ENCODE measurements at places on chromosomes 7 and 10.

DNA sequence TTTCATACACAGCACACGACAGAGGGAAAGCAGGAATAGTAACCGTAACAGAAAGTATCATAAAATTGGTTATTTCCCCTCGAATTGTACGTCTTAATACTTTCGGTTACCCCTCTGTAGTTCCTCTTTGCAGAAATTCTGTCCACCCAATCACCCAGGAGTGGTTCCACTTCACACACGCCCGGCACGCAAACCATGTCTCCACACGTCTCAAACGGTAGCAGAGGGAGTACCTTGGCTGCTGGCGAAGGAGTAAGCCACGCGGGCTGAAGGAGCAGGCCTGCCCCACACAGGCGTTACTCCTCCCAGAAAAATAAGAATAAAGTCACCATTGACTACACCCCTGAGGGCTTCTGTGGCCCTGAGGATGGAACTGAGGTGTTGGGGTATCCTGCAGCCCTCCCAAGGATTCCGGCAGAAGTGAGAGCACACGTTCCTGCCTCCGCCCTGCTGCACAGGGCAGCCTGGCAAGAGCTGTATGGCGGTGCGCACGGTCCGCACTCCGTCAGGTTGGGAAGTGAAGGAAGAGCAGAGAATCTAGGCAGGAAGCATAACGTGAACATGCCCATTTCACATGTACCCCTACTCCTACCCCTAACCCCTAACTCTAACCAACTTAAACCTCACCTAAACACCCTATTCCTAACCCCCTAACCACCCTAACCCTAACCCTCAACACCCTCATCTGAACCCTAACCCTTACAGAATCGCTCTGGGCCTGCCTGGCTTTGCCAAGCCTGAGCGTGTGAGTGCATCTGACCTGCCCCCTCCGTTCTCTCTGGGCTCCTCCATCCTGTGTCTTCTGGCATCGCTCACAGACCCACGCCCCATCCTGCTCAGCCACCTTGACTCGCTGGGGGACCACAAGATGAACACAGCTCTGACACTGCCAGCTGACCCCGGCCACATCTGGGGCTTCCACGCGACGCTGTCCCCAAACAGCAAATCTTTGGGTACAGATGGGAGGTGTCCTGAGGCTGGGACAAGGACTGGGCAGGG lies 18.2 kb downstream of the GPR146 start:
- no peak for DNase-seq

DNA sequence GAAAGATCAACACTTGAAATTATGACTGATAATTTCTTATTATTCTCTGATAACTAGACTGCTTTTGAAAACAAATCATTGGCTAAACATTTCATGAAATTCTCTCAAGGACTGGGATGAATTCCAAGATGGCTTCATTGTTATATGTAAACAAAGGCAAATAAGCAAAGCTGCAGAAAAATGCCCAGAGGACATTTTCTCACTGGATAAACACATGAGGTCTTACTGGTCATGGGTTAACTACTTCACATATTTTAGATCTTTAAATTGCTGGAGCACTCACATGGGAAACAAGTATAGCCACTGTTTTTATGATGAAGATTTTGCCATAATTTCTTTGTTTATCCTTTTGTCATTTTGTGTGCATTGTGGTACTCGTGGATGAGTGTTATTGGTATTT lies 239.1 kb downstream of the PHF14 start:
- no peak for DNase-seq

GRCh38 chr10:87804939-87805569 lies 13.0 kb downstream of the ATAD1 start:
- no peak for DNase-seq

DNA sequence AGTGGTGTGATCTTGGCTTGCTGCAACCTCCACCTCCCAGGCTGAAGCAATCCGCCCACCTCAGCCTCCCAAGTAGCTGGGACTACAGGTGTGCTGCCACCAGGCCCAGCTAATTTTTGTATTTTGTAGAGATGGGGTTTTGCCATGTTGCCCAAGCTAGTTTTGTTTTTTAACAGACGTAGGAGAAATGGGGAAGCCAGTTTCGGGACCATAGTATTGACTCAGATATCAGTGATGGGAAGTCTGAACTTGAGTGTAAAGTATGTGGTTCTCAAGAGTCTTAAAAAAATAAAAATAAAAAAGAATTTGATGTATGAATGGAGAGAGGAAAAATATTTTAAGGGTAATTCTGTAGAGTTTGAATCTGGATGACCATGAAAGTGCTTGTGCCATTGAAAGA lies 34.2 kb downstream of the SP4 start:
- DNase-seq: no peak

GRCh38 chr7:100673942-100674410 lies 436 bp downstream of the GNB2 start:
- DNase-seq: no peak

DNA sequence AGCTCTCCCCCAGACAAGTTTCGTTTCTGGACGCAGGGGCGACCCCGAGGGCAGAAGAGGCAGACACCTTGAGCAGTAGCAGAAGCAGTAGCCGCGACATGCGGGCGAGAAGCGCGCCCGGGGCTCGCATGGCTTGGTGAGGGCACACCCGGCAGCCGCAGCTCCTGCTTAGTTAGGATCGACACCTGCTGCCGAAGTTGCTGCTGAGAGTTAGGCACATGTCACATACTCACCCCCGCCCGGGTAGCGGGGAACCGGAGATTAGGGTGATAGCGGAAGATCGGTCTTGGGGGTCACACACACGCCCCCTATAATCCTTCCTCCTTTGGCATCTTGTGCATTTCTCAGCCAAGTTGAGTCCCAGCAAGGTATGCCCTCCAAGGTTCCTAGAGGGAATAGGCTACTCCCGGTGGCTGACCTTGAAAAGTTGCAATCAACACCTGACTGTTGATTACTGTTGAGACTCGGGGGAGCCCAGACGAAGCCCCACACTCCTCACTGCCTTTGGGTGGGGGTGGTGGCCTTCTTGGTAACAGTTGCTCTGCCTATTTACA lies 668 bp downstream of the GPR37 start:
- no peak for DNase-seq

GRCh38 chr7:157667261-157667660 lies 330.5 kb downstream of the DNAJB6 start:
- DNase-seq: no peak

DNA sequence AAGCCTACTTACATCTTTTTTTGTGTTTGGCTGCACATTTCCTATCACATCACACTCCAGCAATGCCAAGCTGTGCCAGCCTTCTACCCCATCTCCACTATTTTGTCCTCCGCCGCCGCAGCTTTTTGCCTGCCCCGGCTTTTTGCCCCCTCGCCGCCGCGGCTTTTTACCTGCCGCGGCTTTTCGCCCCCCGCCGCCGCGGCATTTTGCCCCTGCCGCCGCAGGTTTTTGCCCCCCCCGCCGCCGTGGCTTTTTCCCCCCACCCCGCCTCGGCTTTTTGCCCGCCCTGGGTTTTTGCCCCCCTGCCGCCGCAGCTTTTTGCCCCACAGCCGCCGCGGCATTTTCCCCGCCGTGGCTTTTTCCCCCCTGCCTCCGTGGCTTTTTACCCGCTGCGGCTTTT lies 506.0 kb downstream of the ZNF37A start:
- DNase-seq: no peak

- no peak for DNase-seq
Measured at GRCh38 chr7:3721422-3721821, 420.4 kb downstream of the SDK1 start.

- DNase-seq: peak; percentile 12
Measured at GRCh38 chr7:123916240-123916724, 8.8 kb upstream of the SPAM1 start.

DNA sequence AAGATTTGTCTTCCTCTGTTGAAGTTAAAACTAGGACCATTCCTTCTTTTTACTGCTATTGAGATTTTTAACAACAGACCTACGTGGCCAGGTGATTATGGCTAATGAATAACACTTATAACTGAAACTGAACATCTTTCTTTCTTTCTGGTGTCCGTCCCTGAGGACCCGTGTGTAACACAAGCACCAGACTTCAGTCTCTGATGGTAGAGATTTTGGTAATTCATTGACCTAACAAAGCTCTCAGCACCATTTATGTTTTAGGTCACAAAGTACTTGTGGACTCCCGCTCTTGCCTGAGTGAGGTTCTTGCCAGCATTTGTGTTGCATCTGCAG lies 40.4 kb upstream of the TMEM229A start:
- DNase-seq: no peak

- DNase-seq: no peak
Measured at GRCh38 chr7:134962270-134962780, 24.0 kb upstream of the AGBL3 start.

DNA sequence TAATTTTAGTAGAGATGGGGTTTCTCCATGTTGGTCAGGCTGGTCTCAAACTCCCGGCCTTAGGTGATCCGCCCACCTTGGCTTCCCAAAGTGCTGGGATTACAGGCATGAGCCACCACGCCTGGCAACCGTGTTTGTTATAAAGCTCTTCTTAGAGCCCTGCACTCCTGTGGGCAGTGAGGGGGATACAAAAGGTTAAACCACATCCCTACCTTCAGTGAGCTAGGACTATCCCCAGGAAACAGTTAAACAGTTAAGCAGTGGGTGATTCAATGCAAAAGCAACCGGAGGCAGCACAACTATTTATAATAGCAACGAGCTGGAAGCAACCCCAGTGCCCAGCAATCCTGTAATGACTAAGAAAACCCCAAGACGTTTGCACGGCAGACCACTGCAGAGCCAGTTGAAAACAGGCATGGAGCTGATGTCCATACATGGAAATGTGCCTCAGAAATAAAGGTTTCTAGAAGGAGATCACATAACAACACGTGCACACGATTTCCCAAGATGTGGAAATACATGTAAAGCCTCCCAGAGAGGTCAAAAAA lies 107.2 kb upstream of the LYZL2 start:
- no peak for DNase-seq

DNA sequence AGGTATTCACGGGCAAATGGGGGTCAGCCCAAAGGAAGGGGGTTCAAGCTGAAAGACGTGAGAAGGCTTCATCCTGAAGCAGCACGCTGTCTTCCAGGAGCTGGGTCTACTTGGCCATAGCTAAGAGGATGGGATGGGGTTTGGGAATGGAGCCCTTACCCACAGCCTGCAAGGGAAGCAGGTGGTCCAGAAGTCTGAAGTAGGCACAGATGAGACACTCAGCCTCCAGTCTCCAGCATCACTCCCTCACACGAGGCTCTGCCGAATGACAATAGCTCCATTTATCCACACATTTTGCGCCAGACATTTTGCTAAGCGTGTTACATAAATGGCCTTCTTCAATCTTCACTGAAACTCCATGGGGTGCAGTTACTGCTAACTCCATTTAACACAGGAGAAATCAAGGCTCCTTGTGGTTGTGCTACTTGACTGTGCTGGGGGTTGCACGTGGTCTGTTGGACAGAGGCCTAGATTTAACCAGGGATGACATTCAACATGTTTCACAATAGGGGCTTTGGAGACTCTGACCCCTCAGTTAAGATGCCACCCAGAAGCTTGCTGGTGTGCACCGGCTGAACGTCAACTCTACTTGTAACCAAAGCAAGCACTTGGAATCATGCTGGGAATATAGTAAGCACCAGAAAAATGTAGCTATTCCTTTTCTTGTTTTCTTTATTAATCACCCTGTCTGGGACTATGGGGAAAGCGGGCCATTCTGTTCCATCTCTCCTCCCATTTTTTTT lies 85.3 kb downstream of the FAM241B start:
- DNase-seq: no peak

DNA sequence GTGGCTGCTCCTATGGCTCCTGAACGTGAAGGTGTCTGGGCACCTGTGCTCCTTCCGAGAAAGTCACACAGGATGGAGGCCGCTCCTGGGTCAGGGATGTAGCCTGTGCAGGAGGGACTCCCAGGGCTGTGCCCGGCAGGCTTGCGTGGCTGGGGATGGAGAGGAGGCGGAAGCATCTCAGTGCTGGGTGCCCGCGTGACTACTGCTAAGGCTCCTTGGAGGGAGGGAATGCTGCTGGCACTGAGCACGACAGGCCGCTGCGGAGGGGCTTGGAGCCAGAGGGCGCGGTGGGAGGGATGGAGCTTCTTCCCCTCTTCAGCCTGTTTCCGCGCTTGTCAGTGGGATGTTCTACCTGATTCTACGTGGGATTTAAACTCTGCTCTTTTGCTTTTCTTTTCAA lies 35.0 kb downstream of the ADCY1 start:
- DNase-seq: no peak

- no peak for DNase-seq
Measured at GRCh38 chr7:10657201-10657600, 316.5 kb upstream of the PHF14 start.

GRCh38 chr7:140435252-140435895 lies 31.5 kb downstream of the RAB19 start:
- DNase-seq: no peak

GRCh38 chr7:386385-386784 lies 96.4 kb downstream of the FOXL3 start:
- DNase-seq: no peak

DNA sequence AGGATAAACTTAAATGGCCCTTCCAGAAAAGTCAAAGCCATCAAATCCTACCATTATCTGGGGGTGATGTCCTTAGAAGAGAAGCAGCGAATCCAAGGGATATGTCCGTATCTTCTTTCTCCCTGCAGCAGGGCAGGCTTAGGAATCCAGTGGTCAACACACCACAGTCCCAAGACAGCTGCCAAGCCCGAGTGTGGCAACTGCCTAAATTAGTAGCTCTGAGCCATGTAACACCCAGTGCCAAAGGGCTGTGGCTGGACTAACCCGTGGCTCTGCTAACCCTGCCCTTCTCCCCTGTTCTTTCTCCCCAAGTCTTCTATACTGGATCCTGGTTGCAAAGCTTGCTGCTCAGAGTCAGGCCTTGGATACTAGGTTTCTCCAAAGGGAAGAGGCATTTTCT lies 74.8 kb downstream of the CDK1 start:
- no peak for DNase-seq

GRCh38 chr10:8055420-8056349 lies 1.2 kb downstream of the GATA3 start:
- DNase-seq: no peak

- no peak for DNase-seq
Measured at GRCh38 chr7:107277331-107277730, 108.5 kb downstream of the HBP1 start.

DNA sequence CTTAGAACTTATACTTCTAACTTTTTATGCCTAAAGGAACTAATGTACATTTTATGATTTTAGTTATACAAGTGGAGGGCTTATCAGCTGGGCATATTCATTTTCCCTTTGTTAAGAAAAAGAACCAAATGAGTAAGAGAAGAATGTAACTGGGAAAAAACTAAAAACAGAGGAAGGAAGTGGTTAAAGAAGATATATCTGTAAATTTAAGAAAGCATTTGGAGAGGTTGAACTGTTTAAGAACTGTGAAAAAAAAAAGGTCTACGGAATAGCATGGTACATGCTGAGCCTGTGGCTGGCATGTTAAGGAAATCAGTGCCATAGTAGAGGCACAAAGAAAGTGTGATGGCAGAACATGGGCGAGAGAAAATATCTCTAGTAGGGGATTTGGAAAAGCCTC lies 6.2 kb downstream of the MDFIC start:
- no peak for DNase-seq

All from right renal cortex interstitium (tissue), 3 donors.